ENCODE measurements at places on chromosomes 6 and 20.

DNA sequence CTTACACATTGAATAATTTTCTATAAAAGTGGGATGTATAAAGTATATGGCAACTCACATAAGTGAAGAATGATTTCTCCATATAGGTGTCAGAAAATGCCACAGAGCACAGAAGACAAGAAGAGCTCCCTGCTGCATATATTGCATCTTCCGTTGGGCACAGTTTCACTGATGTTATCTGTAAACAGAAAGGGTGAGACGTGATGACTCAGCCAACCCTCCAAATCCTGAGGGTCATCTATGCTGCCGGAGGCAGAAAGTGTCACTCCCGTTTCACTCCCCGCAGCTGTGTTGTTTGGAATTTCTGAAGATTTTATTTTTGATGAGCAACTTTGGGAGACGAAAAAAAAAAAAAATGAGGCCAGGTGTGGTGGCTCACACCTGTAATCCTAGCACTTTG is 644.1 kb downstream of the C6orf118 start:
- DNase-seq: no peak

- peak; percentile 58 for DNase-seq
These were observed 76.0 kb upstream of the ADGRB3 start for GRCh38 chr6:68559070-68559469.

GRCh38 chr6:14020551-14020950 is 95.8 kb downstream of the RNF182 start:
- DNase-seq: no peak

DNA sequence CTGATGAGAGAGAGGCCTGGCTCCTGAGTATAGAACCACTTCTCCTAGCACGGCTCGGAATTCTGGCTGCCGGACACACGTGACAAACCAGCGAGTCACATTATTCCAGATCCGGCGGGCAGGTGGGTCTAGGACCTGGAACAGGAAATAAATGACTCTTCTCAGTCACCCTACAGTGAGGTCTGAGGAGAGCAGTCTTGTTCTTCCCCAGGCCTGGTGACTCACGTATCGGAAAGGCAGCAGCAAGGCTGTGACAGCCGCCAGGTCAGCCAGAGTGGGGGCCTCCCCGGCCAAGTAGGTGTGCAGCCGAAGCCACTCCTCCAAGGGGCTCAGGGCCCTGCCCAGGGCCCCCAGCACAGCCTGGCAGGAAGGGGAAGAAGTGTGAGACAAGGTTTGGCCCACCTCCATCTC is 2.8 kb downstream of the VARS1 start:
- no peak for DNase-seq

GRCh38 chr6:5287205-5287965 is 26.1 kb downstream of the FARS2 start:
- DNase-seq: no peak

DNA sequence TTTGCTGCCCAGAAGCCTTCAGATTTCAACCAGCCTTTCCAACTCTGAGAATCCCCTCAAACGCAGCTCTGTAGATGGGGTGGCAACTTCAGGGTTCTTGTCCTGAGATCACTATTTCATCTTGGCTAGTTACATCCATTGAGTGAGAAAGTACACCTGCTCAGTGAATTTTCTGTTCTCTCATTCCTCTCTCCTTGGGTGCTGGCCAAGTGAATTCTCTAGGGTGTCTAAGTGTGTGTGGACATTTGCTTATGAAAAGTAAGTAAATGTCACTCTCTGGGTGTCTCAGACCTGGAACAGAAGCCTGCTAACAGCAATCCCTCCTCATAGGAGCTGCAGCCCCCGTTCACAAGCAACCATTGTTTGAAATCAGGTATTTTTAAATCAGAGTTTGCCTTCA is 3.8 kb downstream of the RIN2 start:
- no peak for DNase-seq

- DNase-seq: no peak
These were observed 255.4 kb downstream of the TSHZ2 start for GRCh38 chr20:53227523-53227922.

GRCh38 chr6:16286151-16286522 is 47.8 kb downstream of the GMPR start:
- DNase-seq: no peak

DNA sequence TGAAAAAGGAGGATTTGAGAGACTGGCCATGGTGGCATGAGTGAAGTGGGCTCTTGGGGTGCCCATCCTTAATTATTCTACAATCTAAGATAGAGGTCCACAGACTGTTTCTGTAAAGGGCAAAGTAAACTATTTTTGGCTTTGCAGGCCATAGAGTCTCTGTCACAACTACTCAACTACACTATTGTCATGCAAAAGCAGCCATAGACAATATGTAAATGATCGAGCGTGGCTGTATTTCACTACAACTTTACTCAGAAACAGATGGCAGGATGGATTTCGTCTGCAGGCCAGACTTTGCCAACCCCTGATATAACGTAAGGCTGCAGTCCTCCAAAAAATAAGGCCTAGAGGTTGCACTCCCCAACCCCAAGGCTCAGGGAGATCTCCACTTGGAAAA is 58.2 kb upstream of the NAA20 start:
- DNase-seq: no peak

GRCh38 chr6:95804847-95805541 is 210.8 kb upstream of the FUT9 start:
- DNase-seq: no peak

GRCh38 chr20:4959592-4959991 is 41.7 kb downstream of the SLC23A2 start:
- no peak for DNase-seq

DNA sequence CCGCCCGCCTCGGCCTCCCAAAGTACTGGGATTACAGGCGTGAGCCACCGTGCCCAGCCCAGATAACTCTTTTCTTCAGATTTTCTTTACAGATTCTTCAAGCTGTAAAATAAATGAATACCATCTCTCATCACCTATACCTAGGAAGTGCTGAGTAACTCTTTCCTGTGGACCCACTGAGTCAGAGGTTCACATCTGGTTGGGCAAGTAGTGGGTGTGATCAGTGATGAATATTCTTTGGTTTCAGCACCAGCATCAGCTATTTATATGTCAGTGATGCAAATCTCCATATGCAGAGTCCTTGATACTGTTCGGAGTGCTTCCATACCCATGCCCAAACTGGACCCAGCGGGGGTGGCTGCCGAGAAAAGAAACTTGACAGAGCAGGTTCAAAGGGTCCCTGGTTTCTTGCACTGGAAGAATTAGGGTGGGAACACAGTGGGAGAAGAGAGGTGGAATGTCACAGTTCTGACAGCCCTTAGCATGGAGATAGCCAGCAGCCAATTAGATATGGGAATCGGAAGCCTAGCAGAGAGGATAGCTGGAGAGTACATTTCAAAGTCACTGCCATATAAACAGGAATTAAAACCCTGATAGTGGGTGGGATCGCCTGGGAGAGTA is 64.9 kb upstream of the DDR1 start:
- no peak for DNase-seq

- DNase-seq: no peak
These were observed 71.5 kb downstream of the HFE start for GRCh38 chr6:26158581-26159356.

GRCh38 chr20:20896606-20897005 is 184.2 kb upstream of the RALGAPA2 start:
- DNase-seq: no peak

GRCh38 chr6:85126485-85127167 is 323.3 kb upstream of the NT5E start:
- no peak for DNase-seq

GRCh38 chr6:168700880-168701279 is 259.9 kb downstream of the SMOC2 start:
- no peak for DNase-seq

DNA sequence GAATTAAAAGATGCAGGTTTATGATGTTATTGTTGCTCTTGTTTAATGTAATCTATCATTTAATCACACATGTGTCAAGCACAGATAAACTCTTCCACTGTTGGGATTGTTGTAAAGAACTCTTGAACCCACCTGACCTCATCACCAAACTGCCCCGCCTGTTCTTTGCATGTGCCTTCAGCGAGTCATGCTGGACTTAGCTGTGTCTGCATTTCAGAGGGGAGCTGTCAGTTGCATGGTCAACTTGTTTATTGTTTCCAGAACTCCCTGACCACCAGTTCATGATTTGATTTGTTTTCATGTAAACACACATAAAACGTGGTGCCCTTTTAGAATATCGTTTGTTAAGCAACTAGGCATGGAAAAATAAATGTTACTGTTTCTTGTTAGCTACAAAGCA is 93.6 kb downstream of the KHDC1L start:
- no peak for DNase-seq

- DNase-seq: no peak
These were observed 145.2 kb downstream of the DTNBP1 start for GRCh38 chr6:15517600-15517999.

DNA sequence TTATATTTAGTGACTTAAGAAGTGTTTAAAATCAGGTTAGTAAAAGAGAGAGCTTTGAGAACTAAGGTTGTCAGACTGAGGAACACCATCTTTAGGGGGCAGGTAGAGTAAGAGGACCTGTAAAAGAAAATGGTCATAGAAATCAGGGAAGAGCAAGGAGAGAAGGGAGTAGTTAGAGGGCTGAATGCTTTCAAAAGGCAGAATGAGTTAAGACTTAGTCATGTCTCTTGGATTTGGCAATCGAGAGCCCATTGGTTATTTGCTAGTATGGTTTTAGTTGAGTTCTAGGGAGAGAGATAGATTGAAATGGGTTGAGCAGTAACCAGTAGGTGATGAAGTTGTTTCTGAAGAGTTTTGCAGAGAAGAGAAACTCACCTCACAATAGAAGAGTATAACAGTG is 51.1 kb downstream of the RALGAPB start:
- DNase-seq: no peak

GRCh38 chr6:127762284-127762683 is 138.6 kb downstream of the THEMIS start:
- DNase-seq: no peak

DNA sequence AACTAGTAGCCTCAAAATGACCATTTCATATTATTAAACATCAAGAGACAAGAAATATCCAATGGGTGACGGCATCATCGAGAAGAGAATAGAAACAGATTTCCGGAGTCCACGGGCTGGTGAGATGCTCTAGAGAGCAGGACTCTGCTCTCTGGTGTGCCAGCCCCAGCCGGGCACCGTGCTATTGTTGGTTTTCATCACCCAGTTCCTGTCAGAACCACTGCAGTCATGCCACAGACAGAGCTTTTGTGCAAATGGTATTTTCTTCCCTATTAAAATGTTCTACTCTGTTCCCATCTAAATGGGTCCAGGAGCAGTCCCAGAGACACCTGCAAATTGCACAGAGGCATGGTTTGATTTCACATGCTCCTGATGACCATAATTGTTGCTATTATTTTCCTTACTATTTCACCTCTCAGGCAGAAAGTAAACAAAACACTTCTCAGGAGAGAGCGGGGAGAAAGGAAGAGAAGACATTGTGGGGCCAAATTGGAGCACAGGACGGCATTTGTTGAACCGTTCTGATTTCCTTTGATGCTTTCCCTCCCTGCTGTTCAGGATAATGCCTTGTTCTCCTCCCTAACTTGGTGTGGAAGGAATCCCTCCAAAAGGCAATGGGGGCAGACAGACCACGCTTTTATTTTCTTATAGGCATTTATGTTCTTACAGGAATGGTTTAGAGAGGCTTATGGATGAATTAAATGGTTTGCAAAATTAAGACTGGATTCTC is 11.4 kb upstream of the RAMACL start:
- peak; percentile 48 for DNase-seq

DNA sequence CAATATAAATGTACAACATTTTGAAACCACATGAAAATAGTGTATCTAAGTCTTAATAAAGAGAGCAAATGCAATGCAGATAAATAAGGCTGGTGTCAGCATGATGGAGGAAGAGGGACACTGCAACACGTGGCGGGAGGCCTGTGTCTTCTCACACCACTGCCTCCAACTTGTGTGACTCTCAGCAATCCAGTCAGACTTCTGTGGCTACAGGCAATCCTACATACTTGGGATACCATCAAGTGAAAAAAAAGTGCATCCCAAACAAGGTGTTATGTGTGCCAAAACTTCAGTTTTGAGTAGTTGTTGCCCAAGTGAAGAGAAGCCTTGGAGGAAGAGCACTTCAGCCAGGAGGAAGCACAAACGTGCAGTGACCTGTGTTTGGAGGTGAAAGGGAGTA is 68.6 kb downstream of the PKIB start:
- DNase-seq: no peak

DNA sequence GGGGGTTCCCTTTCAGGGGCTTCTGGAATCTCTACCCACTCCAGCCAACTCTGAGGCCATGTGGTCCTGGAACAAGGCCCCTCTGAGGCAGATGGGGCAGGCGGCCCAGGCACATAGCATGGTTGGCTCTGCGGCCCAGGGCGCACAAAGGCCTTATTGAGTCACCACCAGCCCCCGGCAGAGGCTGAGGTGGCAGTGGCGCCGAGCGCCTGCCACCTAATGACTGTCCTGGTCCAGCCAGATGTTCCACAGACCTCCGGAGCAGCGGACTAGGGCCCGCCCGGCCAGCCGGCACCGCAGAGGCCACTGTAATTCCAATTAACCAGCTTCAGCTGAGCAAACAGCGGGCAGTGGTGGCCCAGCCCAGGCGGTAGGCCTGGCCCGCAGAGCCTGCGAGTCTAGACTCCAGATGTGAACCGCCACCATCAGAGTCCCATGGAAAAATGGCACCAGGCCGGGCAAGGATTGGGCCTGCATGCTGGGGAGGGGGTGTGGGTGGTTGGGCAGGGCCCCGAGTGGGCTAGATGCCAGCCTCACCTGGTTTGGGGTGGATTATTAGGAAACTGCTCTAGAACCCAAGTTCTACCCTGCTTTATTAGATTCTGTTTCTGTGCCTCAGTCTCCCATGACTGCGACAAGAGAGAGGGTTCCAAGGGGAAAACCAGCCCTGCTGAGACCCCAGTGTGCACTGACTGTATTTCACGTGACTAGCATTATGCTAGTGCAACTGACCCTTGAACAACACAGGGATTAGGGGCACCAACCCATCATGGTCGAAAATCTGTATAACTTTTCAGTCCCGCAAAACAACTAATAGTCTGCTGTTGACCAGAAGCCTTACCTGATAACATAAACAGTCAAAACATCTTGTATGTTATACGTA is 34.1 kb upstream of the ID1 start:
- no peak for DNase-seq

DNA sequence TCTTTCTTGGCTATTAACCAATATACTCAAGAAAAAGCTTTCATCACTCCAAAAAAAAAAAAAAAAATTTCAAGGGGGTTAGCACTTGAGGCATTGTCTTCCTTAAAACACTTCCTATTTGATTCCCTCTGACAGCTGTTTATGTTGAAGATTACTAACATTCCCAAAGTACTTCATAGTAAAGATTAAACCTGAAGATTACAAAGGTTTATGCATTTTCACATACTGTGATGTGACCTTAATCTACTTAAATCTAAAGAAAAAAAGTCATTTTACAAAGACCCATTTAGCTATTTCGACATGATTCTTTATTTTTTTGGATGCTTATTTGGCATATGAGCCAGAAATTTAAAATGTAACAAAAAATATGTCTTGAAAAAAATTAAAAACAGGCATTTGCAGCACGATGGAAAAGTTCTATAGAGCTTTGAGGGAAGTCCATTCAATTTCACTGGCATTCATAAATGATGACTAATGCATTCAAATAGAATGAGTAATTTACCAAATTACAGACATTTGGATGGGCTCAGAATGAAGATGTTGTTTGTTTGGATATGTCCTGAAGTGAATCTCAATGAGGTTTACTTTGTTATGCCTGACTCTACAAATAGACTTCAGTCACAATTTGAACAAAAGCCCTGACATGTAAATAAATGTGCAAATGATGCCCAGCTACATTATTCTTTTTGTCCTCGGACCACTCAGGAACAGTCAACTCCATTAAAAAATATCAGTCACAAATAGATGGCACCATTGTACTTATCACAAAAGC is 674.6 kb upstream of the MARCKS start:
- peak; percentile 51 for DNase-seq

Data from NCI-H1417 treated with DMSO at 0.1 percent for 48 hours (cell line).